ENCODE measurements at places on chromosomes 6 and 20.
A peak's percentile ranks its signal among the peaks of the same experiment; 100 is the strongest.

- no peak for DNase-seq
Measured at GRCh38 chr20:52586660-52587059, 385.5 kb upstream of the TSHZ2 start.

DNA sequence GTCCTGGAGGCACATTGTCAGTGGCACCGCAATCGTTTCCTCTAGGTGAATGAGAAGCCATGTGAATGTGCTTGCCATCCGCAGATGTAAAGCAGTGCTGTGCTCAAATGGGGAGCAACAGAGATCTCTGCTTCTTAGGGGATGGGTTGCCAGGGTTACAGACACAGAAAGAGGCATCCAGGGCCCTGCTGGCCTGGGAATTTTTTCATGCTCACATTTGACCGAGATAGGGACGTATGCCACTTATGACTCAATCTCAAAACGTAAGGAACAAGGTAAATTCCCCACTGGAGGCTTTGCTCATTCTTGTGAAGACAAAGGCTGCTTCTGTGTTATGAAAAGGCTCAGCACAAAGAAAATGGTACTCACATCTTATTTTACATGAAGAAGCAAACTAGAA, 11.0 kb downstream of the C6orf118 start:
- no peak for DNase-seq

DNA sequence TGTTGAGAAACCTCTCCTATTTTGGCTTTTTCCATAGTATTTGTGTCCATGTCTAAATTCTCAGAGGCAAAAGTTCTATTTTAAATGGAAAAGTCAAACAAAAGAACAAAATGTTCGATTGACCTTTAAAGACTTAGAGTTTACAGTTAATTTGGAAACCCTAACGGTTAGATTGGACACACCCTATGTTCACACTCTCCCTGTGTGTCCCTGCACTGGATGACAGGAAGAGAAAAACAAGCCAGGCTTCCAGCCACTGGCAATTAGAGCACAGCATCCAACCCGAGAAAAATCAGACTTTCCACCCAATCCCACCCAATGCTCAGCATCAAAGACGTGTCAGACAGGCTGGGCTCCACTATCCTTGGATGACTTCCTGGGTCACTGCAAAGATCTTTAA, 241.3 kb downstream of the TBXT start:
- DNase-seq, result no peak

- no peak for DNase-seq
Measured at GRCh38 chr6:127199470-127199869, 67.2 kb upstream of the RNF146 start.

GRCh38 chr6:43978473-43979346, 148.5 kb downstream of the MRPL14 start:
- DNase-seq, result no peak

DNA sequence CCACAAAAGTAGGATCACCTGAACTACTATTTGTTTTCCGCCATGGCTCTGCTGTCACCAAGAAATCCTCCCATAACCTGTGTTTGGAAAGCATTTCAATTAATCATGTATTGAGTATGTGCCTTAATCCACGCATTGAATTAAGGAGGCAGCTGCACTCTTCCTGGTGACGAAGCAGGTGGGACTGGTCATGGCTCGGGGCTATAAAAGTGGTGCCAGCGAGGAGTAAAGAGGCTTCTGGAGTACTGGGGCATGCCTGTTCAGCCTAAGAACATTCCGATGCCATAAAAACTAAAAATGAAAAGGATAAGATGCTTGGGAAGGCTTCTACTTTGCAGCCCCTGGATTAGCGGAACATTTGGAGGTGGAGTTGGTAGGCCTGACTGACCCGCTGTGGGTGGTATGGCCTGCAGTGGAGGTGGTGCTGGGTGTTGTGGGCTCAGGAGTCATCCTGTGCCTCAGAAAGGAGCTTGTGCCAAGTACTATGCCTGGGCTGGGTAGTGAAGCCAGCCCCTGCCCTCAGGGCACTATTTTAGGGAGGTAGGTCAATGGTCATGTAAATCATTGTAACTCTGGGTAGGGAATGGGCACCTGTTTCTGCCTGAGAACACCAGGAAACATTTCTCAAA, 110.5 kb downstream of the B3GAT2 start:
- no peak for DNase-seq

DNA sequence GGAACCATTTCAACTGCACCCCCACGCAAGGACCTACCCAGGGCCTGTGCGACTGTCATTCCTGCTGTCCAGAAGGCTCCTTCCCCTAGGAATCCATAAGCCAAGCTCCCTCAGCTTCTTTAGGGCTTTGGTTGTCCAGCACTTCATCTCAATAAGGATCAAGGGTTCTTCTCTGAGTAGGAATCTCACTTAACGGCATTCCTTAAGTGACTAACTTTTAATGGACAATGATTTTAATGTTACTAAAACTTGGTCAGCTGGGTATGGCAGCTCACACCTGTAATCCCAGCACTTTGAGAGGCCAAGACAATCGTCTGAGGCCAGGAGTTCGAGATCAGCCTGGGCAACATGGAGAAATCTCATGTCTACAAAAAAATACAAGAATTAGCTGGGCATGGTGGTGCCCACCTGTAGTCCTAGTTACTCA, 13.4 kb downstream of the UBE2V1 start:
- no peak for DNase-seq

DNA sequence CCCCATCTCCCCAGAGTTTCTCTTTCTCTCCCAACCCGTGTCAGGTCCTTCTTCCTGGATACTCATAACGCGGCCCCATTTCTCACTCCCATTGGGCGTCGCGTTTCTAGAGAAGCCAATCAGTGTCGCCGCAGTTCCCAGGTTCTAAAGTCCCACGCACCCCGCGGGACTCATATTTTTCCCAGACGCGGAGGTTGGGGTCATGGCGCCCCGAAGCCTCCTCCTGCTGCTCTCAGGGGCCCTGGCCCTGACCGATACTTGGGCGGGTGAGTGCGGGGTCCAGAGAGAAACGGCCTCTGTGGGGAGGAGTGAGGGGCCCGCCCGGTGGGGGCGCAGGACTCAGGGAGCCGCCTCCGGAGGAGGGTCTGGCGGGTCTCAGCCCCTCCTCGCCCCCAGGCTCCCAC, at the start of gene HLA-F:
Gene HLA-F (plus strand): TSS at position 173 of the 404 bp plus-strand sequence. CDS start 30 bp downstream, at position 203.
- DNase-seq, result peak; percentile 70

- DNase-seq, result no peak
Measured at GRCh38 chr6:33078442-33078841, 2.7 kb downstream of the HLA-DPB1 start.

DNA sequence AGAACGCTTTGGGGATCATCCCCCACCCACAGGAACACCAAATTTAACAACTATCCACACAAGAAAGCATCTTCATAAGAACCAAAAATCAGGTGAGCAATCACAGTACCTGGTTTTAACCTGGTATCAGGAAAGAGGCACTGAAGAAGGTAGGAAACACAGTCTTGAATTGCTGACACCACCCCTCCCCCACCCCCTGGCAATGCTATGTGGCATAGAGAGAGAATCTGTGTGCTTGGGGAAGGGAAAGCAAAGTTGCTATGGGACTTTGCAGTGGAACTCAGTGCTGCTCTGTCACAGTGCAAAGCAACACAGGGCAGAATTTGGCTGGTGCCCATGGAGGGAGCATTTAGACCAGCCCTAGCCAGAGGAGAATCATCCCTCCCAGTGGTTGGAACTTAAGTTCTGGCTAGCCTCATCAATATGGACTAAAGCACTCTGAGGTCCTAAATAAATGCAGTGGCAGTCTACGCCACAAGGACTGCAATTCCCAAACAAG, 565.5 kb downstream of the EPM2A start:
- no peak for DNase-seq

- no peak for DNase-seq
Measured at GRCh38 chr6:1296542-1296941, 15.4 kb upstream of the FOXQ1 start.

- DNase-seq, result no peak
Measured at GRCh38 chr6:74871757-74872156, 334.1 kb downstream of the COL12A1 start.

- no peak for DNase-seq
Measured at GRCh38 chr20:16608277-16608650, 35.0 kb upstream of the KIF16B start.

DNA sequence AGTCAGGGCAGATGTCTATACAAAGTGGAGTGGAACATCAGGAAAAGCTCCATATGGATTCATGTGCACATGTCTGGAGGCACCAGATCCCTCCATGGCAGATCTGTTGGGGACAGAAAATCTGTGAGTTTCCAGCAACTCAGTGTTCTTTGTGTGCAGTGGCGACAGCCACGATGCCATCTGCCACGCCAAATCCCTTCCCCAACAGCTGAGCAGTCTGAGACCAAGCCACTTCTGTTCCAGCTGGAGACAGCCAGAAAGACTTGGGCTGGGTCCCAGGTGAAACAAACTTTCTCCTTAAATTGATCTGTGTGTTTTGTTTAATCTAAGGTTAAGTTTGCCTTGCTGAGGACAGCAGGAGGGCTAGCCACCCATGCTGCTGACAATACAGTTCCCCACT, 22.9 kb downstream of the FKBP1A start:
- DNase-seq, result no peak

GRCh38 chr20:3222635-3223600, 13.6 kb downstream of the ITPA start:
- DNase-seq, result no peak

- DNase-seq, result no peak
Measured at GRCh38 chr20:37808233-37809070, 94.5 kb upstream of the VSTM2L start.

DNA sequence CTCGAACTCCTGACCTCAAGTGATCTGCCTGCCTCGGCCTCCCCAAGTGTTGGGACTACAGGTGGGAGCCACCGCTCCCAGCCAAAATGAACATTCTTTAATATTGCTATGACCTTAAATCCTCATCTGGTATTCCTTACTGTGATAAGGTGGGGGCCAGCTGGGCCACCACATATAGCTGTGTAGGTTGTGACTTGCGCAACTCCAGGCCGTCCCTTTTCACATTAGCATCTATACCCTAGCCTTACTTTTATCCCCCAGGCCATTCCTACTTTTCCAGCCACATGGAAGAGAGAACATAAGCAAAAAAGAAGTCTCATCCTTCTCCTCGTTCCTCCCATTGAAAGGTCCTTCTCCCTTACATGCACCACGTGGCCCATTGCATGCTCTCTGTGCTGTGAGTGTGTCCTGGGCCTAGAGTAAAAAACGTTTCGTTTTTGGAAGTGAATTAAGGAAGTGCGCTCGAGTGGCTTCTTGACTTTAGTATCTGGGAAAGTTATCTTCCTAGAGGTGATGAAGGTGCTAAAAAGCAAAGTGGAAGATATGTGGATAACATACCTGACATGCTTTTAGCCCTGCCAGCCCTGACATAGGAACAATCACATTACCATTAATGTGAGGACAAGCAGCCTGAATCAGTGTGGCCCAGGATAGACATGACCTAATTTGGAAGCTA, 56.8 kb upstream of the KIF13A start:
- DNase-seq, result no peak

DNA sequence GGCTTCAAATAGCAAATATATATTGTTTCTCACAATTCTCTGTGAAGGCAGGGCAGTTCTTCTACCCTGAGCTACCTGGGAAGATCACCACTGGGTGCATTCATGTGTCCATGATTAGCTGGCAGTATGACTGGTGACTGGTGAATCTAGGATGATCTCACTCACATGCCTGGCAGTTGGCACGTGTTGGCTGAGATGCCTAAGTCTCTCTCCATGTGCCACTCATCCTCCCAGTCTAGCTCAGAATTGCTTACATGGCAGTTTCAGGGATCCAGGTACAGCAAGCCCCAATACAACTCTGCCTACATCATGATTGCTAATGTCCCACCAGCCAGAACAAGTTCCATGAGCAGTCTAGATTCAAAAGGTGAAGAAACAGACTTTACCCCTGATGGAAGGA, 346.8 kb upstream of the CNR1 start:
- no peak for DNase-seq

DNA sequence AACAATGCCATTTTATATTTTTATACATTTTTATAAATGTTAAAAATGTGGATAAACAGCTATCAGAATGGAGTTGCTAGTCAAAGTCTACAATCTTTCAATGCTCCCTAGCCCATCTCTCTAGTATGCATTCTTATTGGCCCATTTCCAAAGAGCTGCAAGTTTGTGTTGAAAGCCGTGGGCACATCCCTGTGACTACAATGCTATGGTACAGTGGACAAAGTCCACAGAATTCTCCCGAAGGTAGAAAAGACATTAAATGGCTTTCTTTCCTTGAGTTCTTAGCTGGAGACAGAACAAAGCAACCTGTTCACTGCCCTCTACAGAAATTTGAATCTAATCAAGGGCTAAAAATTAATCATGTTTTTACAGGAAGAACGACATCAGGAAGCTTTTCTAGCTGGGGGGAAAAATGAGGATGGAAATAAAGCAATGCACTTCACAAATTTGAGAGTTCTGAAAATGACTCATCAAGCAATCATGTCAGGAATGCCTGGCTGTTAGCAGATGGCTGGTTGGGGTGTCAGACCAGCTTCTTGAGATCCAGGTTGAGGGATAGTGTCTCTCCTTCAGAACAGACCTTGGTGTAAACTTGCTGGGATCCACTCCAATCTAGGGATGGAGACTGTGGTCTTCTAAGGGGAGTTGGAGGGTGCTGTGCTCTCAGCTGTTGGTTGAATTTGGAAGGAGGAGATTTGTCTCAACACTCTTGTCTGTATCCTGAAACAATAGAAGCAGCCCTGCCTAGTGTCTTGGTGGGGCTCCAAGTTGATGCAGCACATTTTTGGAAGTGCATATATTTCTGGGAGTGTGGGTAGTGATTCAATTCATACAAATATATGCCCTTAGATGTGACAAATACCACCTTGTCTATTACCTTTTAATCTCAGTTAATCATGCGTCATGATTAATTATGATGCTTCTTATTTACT, 143.4 kb upstream of the PHACTR1 start:
- no peak for DNase-seq

DNA sequence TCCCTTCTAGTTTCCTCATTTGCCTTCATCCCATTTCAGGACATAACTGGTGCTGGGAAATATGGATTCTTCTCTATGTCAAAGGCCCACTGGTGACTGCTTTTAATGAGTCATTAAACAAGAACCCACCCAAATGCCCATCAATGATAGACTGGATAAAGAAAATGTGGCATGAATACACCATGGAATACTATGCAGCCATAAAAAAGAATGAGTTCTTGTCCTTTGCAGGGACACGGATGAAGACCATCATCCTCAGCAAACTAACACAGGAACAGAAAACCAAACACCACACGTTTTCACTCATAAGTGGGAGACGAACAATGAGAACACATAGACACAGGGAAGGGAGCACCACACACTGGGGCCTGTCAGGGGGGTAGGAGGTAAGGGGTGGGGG, 310.7 kb downstream of the ESR1 start:
- no peak for DNase-seq

DNA sequence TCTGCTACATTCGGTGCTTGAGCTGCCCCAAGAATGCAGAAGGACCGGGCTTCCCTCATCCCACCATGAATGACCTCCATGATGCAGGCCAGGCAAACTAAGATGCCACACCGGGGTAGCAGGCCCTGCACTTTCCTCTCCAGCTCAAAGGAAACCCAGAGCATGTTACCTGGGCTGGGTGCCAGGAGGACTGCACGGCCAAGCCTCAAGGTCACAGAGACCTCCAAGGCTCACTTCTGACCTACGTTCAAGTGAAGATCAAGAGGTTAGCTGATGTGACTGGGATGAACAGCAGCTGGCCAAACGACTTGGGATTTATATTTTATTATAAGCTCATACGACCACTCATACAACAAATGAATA, 501.8 kb downstream of the CD83 start:
- no peak for DNase-seq

Data from hypothalamus (tissue), 51 donors.